ENCODE measurements at places on chromosomes 12 and 14.

DNA sequence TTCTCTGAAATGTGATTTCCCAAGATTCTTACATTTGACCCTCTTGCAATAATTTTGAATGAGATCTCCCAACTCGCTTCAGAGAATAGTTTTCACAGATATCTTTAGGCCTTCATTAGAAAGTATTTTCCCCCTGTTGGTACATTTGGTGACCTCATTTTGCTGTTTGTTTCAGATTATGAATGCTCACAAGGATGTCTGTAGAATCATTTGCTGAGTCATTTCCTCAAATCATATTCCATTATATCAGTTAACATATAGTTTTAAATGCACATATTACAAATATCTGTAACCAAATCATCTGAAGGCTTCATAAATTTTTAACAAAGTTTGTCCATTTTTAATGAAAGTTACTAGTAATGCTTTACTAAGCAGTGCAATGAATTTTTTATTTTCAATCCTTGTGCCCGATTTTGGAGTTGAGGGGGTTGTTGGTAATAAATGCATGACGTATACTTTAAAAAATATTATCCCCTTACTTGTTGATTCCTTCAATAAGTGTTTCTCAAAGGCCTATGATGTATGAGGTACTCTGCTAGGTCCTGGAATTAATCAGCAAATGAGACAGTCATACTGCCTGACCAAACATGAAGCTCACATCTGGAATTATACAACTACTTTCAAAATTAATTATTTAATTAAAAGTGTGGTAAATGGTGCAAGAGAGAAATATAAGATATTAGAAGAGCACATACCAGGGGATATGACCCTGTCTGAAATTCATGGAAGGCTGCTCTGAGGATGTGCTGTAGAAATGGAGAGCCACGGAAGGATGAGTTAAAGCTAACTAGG, 126.9 kb upstream of the RAP1B start:
- peak; percentile 23 for DNase-seq

DNA sequence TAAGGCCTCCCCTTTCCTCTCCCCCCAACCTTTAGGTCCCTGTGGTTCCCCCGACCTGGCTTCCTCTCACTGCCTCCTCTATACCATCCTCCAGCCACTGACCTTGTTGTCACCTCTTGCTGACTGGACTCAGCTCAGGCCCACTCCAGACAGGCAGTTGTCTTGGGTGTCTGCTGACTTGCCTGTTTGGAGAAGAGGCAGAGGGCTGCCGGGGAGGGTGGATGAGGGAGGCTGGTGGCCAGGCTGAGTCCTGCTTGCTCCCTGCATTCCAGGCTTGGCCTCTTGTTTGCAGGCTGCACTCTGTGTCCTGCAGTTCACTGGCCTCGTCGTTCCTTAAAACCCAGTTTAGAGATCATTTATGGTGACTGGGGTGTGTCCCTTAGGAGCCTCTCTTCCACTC, 31.0 kb upstream of the RD3L start:
- DNase-seq = no peak

- no peak for DNase-seq
Measured at GRCh38 chr12:132523576-132524331, 33.8 kb downstream of the FBRSL1 start.

- DNase-seq = no peak
Measured at GRCh38 chr12:132393991-132394949, 64.9 kb upstream of the GALNT9 start.

DNA sequence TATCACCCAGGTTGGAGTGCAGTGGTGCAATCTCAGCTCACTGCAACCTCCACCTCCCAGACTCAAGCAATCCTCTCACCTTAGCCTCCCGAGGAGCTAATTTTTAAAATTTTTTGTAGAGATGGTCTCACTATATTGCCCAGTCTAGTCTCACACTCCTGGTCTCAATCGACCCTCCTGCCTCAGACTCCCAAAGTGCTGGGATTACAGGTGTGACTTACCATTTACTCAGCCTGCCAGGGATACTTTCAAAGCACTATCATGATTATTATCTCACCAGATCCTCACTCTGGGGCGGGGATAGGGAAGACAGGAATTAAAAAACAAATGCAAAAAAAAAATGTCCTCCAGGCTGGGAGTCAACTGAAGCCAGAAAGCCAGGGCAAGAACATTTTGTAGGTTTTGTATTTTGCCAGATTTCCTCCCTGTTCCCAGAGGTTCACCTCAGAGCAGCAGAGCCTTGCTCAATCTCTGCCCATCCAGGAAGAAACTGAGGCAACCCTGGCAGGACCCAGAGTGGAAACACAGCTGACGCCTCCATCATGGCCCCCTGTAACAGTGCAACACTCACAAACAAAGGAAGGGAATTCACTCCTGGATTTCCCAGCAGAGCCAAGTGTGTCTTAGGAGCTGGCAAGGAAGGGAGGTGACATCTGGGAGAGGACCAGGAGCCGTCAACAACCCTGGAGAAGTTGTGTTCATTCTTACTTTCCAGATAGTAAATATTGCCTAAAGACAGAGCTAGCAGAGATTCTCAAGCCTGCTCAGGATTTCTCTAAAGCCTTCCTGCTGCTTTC, 73.9 kb downstream of the IRF2BPL start:
- DNase-seq = no peak

DNA sequence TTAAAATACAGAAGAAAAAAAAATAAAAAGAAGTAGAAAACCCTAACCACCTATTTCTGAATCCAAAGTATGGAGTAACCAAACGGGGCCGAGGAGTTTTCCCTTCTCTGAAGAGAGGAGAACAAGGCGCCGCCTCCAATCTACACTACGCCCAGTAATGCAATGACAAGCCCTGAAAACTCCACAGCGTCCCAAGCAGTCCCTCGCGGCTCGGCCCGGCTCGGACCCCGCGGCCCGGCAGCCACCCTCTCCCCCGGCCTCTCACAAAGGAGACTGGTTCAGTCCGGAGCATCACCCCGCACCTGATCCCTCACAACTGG, 371 bp downstream of the CHD8 start:
- no peak for DNase-seq

GRCh38 chr12:69331909-69332684, 16.1 kb upstream of the LYZ start:
- DNase-seq = no peak

DNA sequence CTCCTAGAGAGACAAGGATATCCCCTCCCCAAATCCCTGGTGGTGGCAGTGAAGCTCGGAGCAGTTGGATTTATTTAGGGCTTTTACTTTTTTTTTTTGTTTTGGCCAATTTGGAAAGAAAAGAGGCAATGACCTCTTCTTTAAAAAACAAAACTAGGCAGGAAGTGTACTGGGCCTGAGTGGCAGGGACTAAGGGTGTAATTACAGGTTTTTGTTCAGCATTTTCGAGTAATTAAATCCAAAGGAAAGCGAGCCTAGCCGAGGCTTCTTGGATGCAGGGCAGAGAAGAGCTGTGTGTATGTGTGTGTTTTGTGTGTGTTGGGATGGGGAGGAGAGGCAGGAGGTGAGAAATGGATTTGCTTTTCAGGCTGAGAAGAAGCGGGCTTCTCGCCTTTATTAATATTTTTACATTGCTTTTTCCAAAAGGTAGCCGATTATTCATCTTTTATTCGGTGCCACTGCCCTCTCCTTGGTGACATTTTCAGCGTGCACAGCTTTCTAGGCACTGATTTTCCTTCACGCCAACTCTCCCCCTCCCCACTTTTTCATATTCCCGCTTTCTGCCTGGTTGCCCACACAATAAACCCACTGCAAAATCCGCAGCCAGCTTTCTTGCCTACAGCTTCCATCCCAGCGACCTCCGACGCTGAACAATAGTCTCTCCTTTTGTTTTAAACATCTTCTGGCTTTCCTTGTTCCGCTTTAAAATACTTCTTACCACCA, 8.9 kb upstream of the IRF2BPL start:
- DNase-seq = no peak

GRCh38 chr12:6201213-6201608, 1.0 kb downstream of the CD9 start:
- DNase-seq = no peak

DNA sequence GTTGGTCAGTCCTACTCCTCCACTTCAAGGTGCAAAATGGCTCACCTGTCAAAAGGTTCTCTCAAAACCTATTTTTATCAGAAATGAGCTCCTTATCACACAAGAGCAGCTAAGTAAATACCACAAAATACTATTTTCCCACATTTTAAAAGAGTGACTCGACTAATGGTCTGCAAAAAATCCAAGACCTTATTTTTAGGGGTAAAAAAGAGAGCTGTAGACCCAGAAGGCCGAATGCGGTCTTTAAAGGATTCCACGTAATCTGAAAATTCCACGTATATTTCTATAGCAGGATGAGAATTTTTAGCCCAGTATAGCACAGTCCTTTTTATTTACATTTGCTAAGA, 3.8 kb downstream of the C14orf93 start:
- DNase-seq = no peak

GRCh38 chr12:49260166-49260565, 4.7 kb upstream of the TUBA1C start:
- peak; percentile 54 for DNase-seq

GRCh38 chr14:96944297-96944696, 147.1 kb downstream of the VRK1 start:
- no peak for DNase-seq

- peak; percentile 48 for DNase-seq
Measured at GRCh38 chr12:89833337-89834252, 125.0 kb upstream of the ATP2B1 start.

DNA sequence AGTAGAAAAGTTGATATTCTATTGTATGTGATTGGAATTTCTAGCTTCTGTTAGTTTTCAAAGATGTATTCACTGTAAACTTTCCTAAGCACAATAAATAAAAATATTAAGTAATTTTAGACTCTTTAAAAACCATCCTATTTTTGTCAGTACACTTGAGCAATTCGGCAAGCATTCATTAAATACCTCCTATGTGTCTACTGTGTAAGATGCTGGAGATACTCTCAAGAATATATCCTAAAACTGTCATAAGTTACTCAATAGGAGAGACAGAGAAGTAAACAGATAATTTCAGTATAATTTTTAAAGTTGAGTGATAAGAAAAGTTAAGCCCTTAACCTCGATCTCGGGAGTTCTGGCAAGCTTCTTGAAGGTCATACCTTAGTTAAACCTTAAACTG, 46.1 kb downstream of the FANCM start:
- DNase-seq = no peak

DNA sequence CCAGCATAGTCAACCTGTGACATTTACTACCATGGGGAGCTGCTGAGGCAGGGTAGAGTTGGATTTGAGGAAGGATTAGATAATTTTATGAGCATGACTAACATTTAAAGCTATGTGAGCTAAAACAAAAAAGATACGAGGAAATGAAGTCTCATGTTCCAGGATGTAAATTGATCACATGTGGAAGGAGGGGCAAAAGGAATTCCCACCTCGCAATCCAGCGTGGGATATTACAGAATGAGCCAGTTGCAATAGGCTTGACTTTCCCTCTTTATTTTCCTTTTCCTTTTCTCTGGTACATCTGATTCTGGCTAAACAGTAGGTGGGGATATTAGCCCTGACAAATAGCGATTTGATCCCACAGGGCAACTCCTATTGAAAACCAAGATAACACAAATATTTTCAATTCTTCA, 214.9 kb upstream of the HMGA2 start:
- DNase-seq = peak; percentile 30

GRCh38 chr12:107362960-107363359, 269.6 kb upstream of the CRY1 start:
- DNase-seq = no peak

DNA sequence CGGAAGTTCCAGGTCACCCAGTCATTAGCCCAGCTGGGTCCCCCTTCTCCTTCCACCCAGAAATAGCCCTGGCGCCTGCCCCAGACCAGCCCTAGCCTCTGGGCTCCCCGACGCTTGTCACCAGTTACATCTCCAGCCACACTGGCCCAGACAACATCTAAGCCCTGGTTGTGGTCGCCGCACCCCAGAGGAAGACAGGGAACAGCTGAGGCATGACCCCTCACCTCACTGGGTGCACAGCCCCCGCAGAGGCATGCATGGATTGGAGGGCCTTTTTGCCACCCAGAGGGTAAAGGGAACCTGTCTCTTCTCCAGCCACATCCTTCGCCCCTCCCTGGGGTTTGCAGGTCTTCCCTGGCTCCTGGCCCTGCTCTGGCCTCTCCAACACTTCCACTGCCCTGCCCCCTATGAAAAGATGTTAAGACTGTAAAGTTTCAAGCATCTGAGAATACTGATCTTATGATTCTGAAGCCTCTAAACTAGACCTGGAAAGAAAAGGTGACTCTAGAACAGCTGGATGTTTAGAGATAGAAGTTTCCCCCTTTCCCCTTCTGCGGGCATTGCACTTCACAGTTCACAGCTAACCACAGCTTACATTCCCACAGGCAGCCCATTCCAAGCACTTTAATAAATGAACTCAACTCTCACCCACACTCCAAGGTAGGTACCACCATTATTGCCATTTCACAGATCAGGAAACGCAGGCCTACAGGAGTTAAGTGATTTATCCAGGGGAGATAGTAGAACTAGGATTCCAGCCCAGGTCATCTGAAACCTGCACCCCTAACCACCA, 14.7 kb downstream of the TMEM119 start:
- DNase-seq = no peak

DNA sequence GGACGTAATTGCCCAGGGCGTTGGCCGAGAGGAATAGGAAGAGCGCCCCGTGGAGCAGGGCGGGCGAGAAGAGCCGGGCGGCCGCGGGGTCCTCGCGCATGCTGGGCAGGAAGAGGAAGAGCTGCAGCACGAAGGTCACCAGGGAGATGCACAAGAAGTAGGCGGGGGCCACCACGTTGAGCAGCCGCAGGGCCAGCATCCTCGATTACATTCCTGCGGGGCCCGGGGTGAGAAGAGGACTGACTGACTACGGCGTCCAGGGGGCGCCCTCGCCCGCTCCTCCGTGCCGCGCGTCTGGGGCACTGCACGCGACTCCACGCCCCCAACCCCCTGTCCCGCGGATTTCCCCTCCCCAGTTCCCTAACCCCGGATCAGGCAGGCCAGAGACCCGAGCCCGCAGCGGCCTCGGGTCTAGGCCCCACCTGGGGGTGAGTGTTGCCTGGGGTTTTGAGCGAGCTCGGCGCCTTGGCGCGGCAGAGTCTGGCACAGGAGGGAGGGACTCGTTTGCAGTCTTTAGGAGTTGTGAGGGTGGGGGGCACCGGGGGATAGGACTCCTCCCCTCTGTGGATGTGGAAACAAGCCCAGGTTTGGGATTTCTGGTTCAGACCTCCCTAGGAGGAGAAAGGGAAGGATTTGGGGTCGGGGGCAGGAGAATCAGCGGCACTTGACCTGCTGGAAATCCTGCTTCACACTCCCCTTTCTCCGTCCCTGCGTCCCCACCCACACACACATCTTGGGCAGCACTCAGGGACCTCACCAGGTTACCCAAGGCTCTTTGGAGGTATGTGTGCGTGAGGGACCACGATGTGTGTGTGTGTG, 1.8 kb downstream of the ZDHHC22 start:
- DNase-seq = no peak

- DNase-seq = no peak
Measured at GRCh38 chr12:132329036-132329719, at the start of gene GALNT9. Gene GALNT9 (minus strand): TSS chr12:132329589. CDS start chr12:132329203, 386 bp downstream.

DNA sequence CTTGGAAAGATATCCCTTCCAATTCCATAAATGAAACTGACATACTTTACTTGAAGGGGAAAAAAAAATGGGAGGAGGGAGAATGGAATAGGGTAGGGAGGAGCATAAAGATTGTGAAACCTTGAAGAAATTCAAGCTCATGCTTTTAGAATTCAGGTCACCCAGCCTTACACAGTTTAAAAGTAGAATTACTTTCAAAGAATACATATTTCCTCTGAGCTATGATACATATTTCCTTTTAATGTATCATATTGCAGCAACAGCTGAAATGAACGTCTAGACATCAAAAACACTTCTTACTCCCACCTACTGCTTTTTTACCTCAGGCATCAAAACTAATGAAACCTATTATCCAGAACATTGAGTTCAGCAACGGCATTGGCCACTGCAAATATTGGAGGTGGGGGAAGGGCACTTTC, 156.0 kb downstream of the MED13L start:
- DNase-seq = no peak

GRCh38 chr12:67758521-67758920, 110.0 kb downstream of the DYRK2 start:
- DNase-seq = no peak

Data from AG09319 (cell line).